Fibroblast of skin of scalp (primary cell): ENCODE measurements at places on chromosomes 2 and 18.

DNA sequence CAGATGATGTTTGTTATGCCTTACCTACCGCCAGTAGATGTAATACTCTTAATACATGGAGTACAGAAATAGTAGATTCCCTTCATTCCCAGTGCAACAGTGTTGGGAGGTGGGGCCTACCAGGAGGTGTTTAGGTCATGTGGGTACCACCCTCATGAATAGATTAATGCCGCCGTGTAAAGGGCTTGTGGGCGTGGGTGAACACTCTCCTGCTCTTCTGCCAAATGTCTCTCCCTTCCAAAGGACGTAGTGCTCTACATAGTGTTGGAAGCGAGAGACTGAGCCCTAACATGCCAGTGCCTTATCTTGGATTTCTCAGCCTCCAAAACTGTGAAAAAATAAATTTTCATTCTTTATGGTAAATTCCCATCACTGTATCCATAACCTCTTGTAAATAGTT, 30.1 kb downstream of the PLEKHA3 start:
- DNase-seq, result no peak

GRCh38 chr2:239630618-239631286, 229.9 kb upstream of the HDAC4 start:
- DNase-seq, result peak; percentile 91

DNA sequence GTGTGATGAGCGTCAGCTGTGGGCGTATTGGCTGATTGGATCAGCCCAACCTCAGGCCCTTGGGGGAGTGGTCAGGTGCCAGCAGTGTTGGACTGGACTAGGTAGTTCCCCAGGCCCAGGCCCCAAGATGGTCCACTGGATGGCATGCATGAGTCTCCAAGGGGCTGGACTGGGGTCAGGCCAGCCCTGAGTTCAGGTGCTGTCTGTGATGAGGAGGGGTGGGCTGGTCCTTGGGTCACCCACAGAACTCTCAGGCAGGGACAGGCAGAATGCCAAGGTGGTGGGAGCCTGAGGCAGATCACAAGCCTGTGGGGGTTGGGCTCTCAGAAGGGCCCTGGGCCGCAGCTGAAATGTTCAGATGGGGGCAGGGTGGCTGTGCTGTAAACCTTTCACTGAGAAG, 59.5 kb upstream of the THUMPD2 start:
- DNase-seq, result no peak

- DNase-seq, result peak; percentile 57
These were observed 83.3 kb upstream of the POMC start for GRCh38 chr2:25251422-25252273.

- DNase-seq, result peak; percentile 39
These were observed 90.4 kb downstream of the MARCHF4 start for GRCh38 chr2:216281876-216282275.

DNA sequence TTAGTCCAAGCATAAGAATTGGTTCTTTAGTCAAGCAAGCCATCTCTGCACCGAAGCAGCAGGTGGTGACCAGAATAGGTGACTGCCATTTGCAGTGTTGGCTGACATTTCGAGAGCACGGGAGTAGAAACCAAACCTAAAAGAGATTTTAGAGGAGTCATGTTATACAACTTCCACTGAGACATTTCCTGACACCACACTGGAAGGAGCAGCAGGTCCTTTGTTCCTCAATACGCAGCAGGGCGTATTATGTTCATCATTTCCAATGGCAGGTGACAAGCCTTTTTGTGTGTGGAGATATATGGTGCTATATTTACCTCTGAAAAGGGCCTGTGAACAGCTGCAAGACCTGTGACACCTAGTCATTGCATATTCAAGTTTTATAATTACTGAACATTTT, 418.8 kb upstream of the NETO1 start:
- no peak for DNase-seq

- DNase-seq, result no peak
These were observed 70.7 kb upstream of the FZD7 start for GRCh38 chr2:201962774-201963562.

- DNase-seq, result peak; percentile 34
These were observed 12.4 kb downstream of the IL1F10 start for GRCh38 chr2:113080134-113080533.

- DNase-seq, result peak; percentile 18
These were observed 980 bp upstream of the PDE6D start for GRCh38 chr2:231781798-231782726.

GRCh38 chr2:174612970-174613369, 15.4 kb upstream of the WIPF1 start:
- DNase-seq, result no peak

GRCh38 chr2:232237464-232237863, 141.1 kb upstream of the ALPP start:
- no peak for DNase-seq

GRCh38 chr2:239394978-239395377, 5.8 kb downstream of the HDAC4 start:
- DNase-seq, result no peak

GRCh38 chr18:75161256-75162028, 47.5 kb downstream of the PTGR3 start:
- peak; percentile 5 for DNase-seq

DNA sequence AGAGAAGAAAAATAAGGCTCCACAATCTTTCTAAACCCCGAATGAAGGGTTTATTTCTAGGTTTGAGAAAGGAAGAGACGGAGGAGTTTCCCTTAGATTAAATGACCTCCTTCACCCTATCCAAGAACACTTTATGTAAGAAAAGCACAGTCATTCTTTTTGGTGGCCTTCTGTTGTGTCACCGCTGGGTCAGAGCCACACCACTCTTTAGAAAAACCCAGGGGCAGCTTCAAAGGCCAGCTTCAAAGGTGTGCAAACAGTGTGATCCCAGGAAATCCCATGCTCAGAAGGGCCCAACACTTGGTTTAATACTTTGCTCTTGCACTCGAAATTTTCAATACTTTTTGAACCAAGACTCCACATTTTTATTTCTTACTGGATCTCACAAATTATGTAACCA, 7.1 kb downstream of the ST8SIA3 start:
- DNase-seq, result no peak

DNA sequence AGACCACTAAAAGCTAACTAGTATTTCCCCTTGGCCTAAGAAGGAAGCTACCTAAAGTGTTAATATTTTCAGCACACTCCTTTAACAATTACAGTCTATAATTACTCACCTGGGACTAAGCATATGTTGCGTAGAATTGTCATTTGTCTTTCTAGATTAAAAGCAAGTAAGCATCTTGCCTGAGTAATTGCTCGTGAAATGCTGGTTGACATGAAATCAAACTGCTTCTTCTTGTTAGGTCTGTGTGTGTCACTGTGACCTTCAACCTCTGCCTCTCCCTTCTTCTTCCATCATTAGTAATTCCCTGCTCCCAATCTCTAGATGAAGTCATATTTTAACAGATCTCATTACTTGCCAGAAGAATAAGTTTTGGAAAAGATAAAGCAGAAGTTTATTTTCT, 212.2 kb downstream of the XIRP2 start:
- DNase-seq, result no peak

GRCh38 chr2:76711490-76711889, 810.7 kb downstream of the LRRTM4 start:
- DNase-seq, result no peak

- peak; percentile 70 for DNase-seq
These were observed 3.7 kb downstream of the ALS2 start for GRCh38 chr2:201777043-201777442.

- DNase-seq, result peak; percentile 88
These were observed 133.9 kb upstream of the CDH20 start for GRCh38 chr18:61199171-61199848.
